ENCODE measurements at places on chromosomes 11 and 22. TPM values are rescaled to one million over a fixed set of nuclear protein-coding genes. Genes with fewer than 3 reads are reported as not detected.

DNA sequence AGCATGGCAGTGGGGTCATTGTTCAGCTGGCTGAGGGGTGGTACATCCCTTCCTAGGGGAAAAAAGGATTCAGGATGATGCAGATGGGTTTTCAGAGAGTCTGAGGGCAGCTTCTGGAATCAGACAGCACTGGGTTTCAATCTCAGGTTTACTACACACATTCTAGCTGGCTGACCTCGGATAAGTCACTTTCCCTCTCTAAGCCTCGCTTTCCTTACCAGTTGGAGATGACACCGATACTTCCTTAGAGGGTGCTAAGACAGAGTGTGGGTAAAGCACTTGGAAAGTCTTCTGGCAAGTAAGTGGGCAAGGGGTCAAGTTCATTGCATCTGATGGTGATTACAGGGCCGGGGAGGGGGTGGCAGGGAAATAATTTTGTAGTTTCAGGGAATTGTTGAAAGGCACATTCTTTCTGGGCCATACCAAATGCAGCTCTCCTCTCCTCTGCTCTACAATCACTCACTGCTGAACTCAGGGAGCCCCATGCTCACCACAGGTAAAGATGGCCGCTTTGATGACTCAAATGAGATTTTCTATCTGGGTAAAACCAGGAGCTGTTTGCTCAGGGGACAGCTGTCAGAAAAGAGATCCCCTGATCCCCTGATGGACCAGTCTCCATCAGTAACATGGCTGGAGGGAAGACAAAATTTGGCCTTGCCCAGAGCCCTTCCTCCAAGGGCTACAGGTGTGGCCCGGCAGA lies 6.5 kb upstream of the MIAT start:
- no peaks in the 10 kb centered on the region for H3K36me3 ChIP-seq
- H3K4me3 ChIP-seq, result no peak overlapping the region
- no peak overlapping the region for H3K27ac ChIP-seq
- peaks cover 12% of the 10 kb centered on the region for H3K27me3 ChIP-seq

DNA sequence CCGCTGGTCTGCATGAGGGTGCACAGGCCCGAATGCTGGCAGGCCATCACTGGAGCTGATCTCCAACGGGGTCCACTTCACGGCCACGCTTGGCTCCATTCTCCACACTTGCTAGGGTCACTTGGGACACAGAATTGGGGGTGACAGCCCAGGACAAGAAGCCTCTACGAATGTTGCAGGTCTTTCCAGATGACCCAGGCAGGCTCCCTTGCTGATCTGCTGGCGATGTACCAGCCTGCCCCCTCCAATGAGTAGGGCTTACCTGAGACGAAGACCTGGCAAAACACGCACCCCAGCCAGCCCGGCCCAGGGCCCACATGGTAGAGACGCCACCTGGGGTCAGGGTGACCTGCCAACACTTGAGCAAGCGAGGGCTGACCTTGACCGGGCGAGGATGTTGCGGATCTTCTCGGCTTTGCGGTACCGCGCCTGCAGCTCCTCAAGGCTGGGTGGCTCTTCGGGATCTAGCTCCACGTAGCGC lies 44.9 kb downstream of the C11orf58 start:
- no peaks in the 10 kb centered on the region for H3K36me3 ChIP-seq
- no peaks in the 10 kb centered on the region for H3K27me3 ChIP-seq
- H3K27ac ChIP-seq, result no peak overlapping the region
- no peak for DNase-seq
- H3K4me1 ChIP-seq, result no peaks in the 10 kb centered on the region

GRCh38 chr11:35539781-35540281 lies 14.4 kb upstream of the PAMR1 start:
- no peaks in the 10 kb centered on the region for H3K4me1 ChIP-seq
- DNase-seq, result no peak
- peaks cover 7% of the 10 kb centered on the region for H3K27me3 ChIP-seq
- H3K36me3 ChIP-seq, result no peaks in the 10 kb centered on the region

DNA sequence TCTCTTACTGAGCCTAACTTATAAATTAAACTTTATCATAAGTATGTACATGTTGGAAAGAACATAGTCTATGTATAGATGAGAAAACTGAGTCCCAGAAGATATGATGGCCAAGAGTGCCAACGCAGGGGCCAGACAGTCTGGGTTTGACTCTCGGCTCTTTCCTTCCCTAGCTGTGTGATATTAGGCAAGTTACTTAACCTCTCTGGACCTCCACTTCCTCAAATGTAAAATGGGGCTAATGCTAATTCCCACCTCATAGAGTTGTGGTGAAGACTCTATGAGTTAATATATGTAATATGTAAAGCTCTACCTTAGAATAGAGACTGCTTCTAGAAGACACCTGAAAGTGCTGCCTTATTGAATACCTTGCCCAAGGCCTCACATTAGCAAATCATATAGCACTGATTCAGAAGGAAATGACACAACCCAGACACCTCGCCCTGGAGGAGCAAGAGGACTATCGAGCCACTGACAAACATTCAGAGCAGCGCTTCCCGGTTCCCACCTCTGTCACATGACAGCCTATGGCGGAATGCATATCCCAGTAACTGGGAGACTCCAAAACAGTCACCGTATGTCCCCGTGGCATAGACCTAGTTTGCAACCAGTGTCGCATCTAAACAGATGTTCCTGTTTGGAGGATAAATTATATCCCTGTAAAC lies 11.3 kb upstream of the CCDC86 start:
- no peaks in the 10 kb centered on the region for H3K36me3 ChIP-seq
- H3K27ac ChIP-seq, result no peak overlapping the region
- no peak for DNase-seq
- H3K4me1 ChIP-seq, result peaks cover 8% of the 10 kb centered on the region

DNA sequence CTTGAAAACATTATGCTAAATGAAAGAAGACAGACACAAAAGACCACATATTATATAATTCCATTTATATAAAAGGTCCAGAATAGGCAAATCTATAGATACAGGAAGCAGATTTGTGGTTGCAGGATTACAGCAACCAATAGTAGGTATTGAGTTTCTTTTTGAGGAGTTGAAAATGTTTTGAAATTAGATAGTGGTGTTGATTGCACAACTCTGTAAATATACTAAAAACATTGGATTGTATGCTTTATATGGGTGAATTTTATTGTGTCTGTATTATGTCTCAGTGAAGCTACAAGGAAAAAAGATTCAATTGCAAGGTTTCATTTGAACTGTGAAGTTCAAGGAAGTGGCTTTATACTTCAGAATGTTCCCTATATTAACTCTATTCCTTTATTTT lies 3.0 kb upstream of the RRAS2 start:
- peaks cover 14% of the 10 kb centered on the region for H3K4me1 ChIP-seq
- no peak overlapping the region for H3K4me3 ChIP-seq
- DNase-seq, result no peak
- peaks cover 2% of the 10 kb centered on the region for H3K36me3 ChIP-seq
- no peaks in the 10 kb centered on the region for H3K27me3 ChIP-seq

DNA sequence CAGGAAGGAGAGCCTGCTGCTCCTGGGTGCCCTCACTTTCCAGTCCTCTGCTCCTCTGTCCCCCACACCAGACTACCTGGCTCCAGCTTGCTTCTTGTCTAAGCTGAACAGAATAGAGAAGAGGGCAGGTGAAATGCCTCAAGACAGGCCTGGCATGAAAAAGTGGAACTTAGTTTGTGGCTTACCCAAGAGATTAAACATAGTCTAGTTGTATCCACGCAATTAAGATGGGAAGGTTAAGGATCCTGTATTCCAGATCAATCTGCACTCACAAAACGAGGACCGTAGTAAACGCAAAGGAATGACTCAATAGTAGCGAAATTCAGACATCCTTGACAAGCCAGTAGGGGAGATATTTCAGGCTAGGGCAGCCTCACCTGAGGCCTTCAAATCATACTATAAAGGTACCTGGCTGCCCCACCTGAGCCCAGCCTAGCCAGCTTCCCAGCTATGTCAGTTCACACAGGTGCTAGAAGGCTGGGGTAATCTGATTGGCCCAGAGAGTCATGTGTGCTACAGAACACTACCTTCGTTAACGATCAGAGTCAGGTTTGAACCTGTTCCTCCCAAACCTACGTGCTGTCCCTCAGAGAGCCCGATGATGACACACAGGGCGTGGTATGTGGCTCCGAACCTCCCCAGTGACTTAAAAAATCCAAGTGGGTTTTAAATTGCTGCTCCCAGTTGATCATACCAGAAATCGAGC lies 46.5 kb downstream of the AHNAK start:
- peaks cover 7% of the 10 kb centered on the region for H3K27me3 ChIP-seq
- peaks cover 3% of the 10 kb centered on the region for H3K4me1 ChIP-seq
- no peak overlapping the region for H3K4me3 ChIP-seq

The POLD3 gene
- 70.0 TPM for total RNA-seq

DNA sequence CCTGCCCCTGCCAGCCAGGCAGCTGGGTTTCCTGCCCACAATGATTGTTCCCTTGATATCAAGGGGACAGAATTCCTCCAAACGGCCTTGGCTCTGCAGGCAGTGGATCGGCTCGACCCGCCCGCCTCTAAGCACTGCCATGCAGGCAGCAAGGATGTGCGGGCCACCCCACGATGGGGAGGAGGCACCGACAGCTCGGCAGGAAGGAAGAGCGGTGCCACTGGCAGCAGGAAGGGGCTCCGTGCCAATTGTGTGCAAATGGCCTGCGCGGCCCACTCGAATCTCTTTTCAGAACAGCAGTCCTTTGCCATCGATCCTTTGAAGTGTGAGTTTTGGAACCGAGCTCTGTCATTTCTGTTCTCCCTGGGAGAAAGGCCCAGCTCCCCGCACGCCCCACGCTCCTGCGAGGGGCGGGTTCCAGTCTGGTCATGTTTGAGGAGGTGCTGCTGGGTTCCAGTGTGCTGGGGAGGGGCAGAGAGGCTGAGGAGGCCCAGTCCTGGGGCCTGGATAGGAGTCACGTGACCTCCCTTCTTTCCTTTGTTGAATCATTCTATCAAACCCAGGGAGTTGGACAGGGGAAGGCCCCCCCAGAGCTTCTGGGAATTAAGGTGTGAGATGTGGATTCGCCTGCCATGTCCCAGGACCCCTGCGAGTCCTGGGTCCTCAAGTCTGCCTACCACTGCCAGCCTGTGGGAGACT lies 406.0 kb downstream of the CTTN start:
- no peaks in the 10 kb centered on the region for H3K36me3 ChIP-seq
- no peak overlapping the region for H3K27ac ChIP-seq
- no peaks in the 10 kb centered on the region for H3K4me1 ChIP-seq
- DNase-seq, result no peak
- H3K4me3 ChIP-seq, result no peak overlapping the region

GRCh38 chr22:19187716-19188563 lies 9.4 kb upstream of the SLC25A1 start:
- H3K4me1 ChIP-seq, result no peaks in the 10 kb centered on the region
- no peak for DNase-seq
- no peaks in the 10 kb centered on the region for H3K27me3 ChIP-seq
- no peak overlapping the region for H3K4me3 ChIP-seq
- H3K36me3 ChIP-seq, result no peaks in the 10 kb centered on the region

The OR2AT4 gene
- not detected for total RNA-seq

The NRXN2 gene
- total RNA-seq, result 0.39 TPM

DNA sequence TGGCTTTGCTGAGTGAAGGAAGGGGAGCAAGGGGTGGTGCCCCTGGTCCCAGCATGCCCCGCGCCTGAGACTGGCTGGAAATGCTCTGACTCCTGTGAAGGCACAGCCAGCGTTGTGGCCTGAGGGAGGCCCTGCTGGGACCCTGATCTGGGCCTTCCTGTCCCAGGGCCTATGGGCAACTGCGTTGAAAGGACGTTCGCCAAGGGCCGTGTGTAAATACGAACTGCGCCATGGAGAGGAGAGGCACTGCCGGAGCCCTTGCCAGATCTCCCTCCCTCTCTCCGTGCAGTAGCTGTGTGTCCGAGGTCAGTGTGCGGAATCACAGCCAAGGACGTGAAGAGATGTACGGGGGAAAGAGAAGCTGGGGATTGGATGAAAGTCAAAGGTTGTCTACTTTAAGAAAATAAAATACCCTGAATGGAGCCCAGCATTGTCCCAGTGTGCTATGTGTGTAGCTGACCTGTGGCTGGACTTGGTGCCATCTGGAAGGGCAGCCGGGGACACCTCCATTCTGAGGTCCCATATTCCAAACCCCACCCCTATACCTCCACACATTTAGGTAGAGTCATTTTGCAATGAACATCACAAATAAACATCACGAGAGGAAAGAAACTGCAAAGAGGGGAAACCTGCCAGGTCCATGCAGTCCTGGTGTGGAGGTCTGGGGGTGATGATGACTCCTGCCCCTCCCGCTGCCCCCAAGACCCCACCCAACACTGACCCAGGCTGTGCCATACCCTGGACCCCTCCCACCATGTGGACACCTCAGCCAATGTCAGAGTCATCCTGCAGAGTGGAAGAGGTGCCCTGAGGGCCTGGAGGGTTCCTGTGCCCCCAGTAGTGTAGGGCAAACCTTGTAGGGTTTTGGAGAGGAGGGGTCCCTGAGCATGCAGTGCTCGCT lies 16.9 kb downstream of the RSPH14 start:
- H3K4me3 ChIP-seq, result no peak overlapping the region
- peaks cover 6% of the 10 kb centered on the region for H3K4me1 ChIP-seq
- H3K27ac ChIP-seq, result no peak overlapping the region

All from activated CD4-positive, alpha-beta T cell treated with anti-CD3 and anti-CD28 coated beads for 36 hours (primary cell).